Esophagus muscularis mucosa (tissue), 4 donors: ENCODE measurements at places on chromosomes 3 and 15.

- DNase-seq: peak; percentile 79
Observed at GRCh38 chr15:51048308-51048707, 46.4 kb downstream of the TNFAIP8L3 start.

DNA sequence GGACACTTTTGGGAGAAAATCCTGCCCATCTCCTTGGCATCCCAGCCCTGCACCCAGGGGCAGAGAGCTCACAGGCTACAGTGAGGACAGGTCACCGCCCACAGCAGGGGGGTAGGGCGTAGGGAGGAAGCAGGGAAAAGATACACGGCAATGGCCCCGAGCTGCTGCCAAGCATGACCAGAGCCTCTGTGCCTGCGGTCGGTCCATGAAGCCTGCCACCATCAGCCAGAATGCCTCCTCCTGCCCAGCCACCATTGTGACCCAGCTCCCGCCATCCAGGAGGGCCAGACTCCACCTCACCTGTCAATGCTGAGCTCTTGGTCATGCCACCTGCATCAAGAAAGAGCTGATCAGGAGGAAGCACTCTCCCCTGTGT, 230.7 kb downstream of the VPS13C start:
- no peak for DNase-seq

- no peak for DNase-seq
Observed at GRCh38 chr15:70185251-70185711, 87.6 kb upstream of the TLE3 start.

DNA sequence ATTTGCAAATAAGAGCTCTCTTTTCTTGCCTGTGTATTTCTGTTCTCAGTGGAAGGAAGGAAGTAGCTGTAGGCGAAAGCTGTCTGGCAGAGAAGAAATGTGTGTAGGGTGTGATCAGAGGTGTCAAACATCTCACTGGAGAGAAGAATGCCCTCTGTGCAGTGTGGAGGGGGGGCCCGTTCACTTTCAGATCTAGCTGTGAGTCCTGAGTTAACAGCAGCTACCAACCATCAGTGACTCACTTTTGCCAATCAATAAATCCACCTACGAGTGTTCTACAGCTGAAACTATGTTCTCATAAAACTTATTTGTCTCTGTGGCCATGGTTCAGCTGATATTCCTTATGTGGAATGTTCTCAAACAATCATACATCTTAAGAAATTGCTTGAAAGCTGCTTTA, 103.7 kb downstream of the FRMD4B start:
- no peak for DNase-seq

DNA sequence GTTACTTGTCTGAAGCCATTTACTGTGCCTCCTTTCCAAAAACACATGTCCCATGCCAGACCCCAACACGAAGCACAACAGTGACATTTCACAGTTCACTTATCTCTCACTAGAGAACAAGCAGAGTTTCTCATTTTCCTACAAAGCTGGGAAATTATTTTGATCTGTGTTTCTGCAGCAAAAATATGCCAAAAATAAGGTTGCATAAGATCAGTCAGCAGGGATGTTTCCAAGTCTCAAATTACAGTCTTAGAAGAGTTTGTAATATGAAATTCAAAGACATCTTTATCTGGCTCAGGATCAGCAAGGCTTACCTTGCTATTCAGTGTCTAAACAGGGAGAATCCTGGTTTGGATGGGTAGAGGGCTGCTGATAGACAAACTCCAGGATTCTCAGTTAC, 75.5 kb downstream of the GJD2 start:
- DNase-seq: no peak

GRCh38 chr15:74541494-74542165, 610 bp downstream of the ARID3B start:
- no peak for DNase-seq

DNA sequence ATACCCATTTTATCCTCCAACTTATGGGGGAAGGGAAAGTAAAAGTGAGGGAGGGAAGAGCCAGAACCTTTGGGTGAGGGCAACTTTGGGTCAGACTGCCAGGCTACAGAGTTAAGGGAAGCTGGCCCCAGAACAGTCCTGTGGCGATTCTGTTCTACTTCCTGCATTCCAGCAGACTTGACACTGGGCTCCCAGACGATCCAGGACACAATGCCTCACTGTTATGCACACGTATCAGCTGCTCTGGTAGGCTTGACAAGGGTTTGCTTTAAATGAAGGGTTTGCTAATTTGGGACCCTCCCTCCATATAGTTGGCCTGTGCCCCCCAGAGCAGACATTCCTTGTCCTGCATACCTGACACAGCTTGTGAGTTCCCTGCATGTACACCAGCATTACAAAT, 10.7 kb downstream of the GORASP1 start:
- peak; percentile 87 for DNase-seq
